Activated CD4-positive, alpha-beta memory T cell treated with anti-CD3 and anti-CD28 coated beads for 36 hours (primary cell): ENCODE measurements at places on chromosomes 3 and 15. TPM values are rescaled to one million over a fixed set of nuclear protein-coding genes. Genes with fewer than 3 reads are reported as not detected.
A peak's percentile ranks its signal among the peaks of the same experiment; 100 is the strongest.

GRCh38 chr3:72352176-72352575, 496.1 kb downstream of the SHQ1 start:
- H3K4me1 ChIP-seq: peaks cover 8% of the 10 kb centered on the region
- H3K27me3 ChIP-seq: no peaks in the 10 kb centered on the region
- no peak overlapping the region for H3K27ac ChIP-seq
- H3K36me3 ChIP-seq: no peaks in the 10 kb centered on the region

Gene LRRC2
- total RNA-seq: not detected

GRCh38 chr15:44222478-44222877, 27.4 kb upstream of the FRMD5 start:
- DNase-seq: no peak
- H3K27ac ChIP-seq: no peak overlapping the region
- H3K27me3 ChIP-seq: peaks cover 16% of the 10 kb centered on the region
- peaks cover 3% of the 10 kb centered on the region for H3K4me1 ChIP-seq
- H3K36me3 ChIP-seq: no peaks in the 10 kb centered on the region

- no peaks in the 10 kb centered on the region for H3K36me3 ChIP-seq
- no peak for DNase-seq
- H3K27me3 ChIP-seq: no peaks in the 10 kb centered on the region
- H3K27ac ChIP-seq: no peak overlapping the region
Measured at GRCh38 chr3:61665987-61666386, 104.6 kb downstream of the PTPRG start.

Gene NTRK3
- total RNA-seq: 0.85 TPM

Gene TMEM158
- not detected for total RNA-seq

DNA sequence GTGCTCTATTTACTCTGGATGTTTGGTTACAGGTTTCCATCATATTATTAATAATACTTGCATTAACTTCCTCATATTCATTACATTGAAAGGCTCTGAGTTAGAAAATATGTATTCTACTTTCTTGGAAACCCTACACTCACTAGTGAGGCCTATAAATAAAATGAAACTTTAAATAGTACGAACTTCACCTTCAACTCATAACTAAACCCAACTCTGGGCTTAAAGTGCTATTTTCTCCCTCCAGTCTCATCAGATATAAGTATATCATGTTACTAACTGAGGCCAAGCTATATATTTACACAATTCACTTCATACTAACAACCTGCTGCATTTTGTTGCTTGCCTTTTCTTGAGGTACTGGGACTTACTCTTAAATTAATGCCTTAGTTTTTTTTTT, 306.7 kb downstream of the TIGIT start:
- H3K27me3 ChIP-seq: no peaks in the 10 kb centered on the region
- no peak for DNase-seq
- no peak overlapping the region for H3K4me3 ChIP-seq
- H3K27ac ChIP-seq: no peak overlapping the region
- no peaks in the 10 kb centered on the region for H3K36me3 ChIP-seq

Gene PSTPIP1
- total RNA-seq: 155 TPM

DNA sequence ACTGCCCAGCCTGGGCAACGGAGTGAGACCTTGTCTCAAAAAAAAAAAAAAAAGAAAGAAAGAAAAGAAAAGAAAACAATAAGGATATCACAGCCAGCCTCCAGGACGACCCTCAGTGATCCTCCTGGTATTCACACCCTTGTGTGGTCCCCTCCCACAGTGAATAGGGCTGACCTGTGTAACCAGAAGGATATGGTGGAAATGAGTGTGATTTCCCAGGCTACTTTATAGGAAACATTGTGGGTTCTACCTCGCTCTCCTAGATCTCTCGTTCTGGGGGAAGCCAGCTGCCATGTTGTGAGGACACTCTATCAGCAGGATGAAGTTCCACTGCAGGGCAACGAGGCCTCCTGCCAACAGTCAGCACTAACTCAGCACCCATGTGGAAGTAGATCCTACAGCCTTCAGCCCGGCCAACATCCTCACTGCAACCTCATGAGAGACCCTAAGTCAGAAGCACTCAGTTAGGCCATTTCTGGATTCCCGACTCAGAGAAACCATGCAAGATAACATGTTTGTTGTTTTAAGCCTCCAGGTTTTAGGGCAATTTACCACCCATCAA, 11.1 kb downstream of the RFTN1 start:
- no peak for DNase-seq
- H3K4me3 ChIP-seq: no peak overlapping the region
- no peaks in the 10 kb centered on the region for H3K27me3 ChIP-seq
- H3K36me3 ChIP-seq: peaks cover 25% of the 10 kb centered on the region
- H3K4me1 ChIP-seq: peaks cover 57% of the 10 kb centered on the region

GRCh38 chr3:165192610-165193192, 3.5 kb downstream of the SLITRK3 start:
- peaks cover 51% of the 10 kb centered on the region for H3K27me3 ChIP-seq
- no peaks in the 10 kb centered on the region for H3K36me3 ChIP-seq
- no peak overlapping the region for H3K27ac ChIP-seq
- no peak overlapping the region for H3K4me3 ChIP-seq

- H3K27ac ChIP-seq: peak overlapping the region; percentile 98
- peak; percentile 88 for DNase-seq
- peak overlapping the region; percentile 92 for H3K4me3 ChIP-seq
- H3K36me3 ChIP-seq: peaks cover 53% of the 10 kb centered on the region
- no peaks in the 10 kb centered on the region for H3K27me3 ChIP-seq
Measured at GRCh38 chr3:69197922-69198530, 75.6 kb upstream of the LMOD3 start.

GRCh38 chr3:185737740-185738680, 86.8 kb downstream of the IGF2BP2 start:
- H3K4me3 ChIP-seq: no peak overlapping the region
- H3K36me3 ChIP-seq: no peaks in the 10 kb centered on the region
- no peak overlapping the region for H3K27ac ChIP-seq
- H3K4me1 ChIP-seq: no peaks in the 10 kb centered on the region
- no peak for DNase-seq

Gene C2CD4B
- 1.5 TPM for total RNA-seq

Gene FBXW12
- total RNA-seq: not detected

GRCh38 chr15:40150163-40150925, 10.5 kb upstream of the BUB1B start:
- no peak overlapping the region for H3K4me3 ChIP-seq
- no peaks in the 10 kb centered on the region for H3K27me3 ChIP-seq
- no peak for DNase-seq

GRCh38 chr15:52181938-52182780, 9.0 kb downstream of the GNB5 start:
- peaks cover 1% of the 10 kb centered on the region for H3K36me3 ChIP-seq
- DNase-seq: no peak
- H3K27me3 ChIP-seq: no peaks in the 10 kb centered on the region
- H3K4me1 ChIP-seq: peaks cover 24% of the 10 kb centered on the region

- no peak overlapping the region for H3K4me3 ChIP-seq
- no peaks in the 10 kb centered on the region for H3K27me3 ChIP-seq
- H3K36me3 ChIP-seq: no peaks in the 10 kb centered on the region
- no peak overlapping the region for H3K27ac ChIP-seq
Measured at GRCh38 chr3:124811436-124811835, 75.7 kb downstream of the ITGB5 start.

- no peak overlapping the region for H3K27ac ChIP-seq
- no peak overlapping the region for H3K4me3 ChIP-seq
- no peak for DNase-seq
- H3K27me3 ChIP-seq: peaks cover 2% of the 10 kb centered on the region
- no peaks in the 10 kb centered on the region for H3K4me1 ChIP-seq
Measured at GRCh38 chr15:38878026-38878425, 313.4 kb upstream of the RASGRP1 start.

Gene GJD2
- not detected for total RNA-seq
